ENCODE measurements at places on chromosomes 7 and 10.

- H3K36me3 ChIP-seq: no peaks in the 10 kb centered on the region
- no peaks in the 10 kb centered on the region for H3K27me3 ChIP-seq
- no peak overlapping the region for H3K4me3 ChIP-seq
- no peak overlapping the region for H3K27ac ChIP-seq
Measured at GRCh38 chr7:156386097-156386496, 254.5 kb upstream of the RNF32 start.

GRCh38 chr10:103350517-103351260 lies at the start of gene PCGF6:
Gene PCGF6 (minus strand): TSS chr10:103351140. CDS start chr10:103351066, 74 bp downstream.
- peak within 1 kb of the TSS; percentile 52 for H3K27ac ChIP-seq
- H3K4me1 ChIP-seq: no peaks in the 10 kb centered on the region
- H3K4me3 ChIP-seq: peak within 1 kb of the TSS; percentile 51

DNA sequence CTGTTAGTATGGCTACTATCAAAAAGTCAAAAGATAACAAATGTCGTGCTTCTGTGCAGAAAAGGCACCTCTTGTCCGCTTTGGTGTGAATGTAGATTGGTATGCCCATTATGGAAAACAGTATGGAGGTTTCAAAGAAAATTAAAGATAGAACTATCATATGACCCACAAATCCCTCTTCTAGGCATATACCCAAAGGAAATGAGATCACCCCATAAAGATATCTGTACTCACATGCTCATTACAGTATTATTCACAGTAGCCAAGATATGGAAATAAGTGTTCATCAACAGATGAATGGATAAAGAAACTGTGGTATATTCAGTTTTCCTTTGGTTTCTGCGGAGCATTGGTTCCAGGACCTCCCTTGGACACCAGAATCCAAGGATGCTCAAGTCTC lies 180.5 kb upstream of the PPP1R3A start:
- no peak overlapping the region for H3K4me3 ChIP-seq
- no peaks in the 10 kb centered on the region for H3K4me1 ChIP-seq
- DNase-seq: no peak
- H3K27me3 ChIP-seq: peaks cover 4% of the 10 kb centered on the region

GRCh38 chr10:73650537-73651331 lies 5.1 kb downstream of the SYNPO2L start:
- no peaks in the 10 kb centered on the region for H3K4me1 ChIP-seq
- no peak for DNase-seq
- no peak overlapping the region for H3K27ac ChIP-seq

GRCh38 chr7:2471022-2471329 lies 5.2 kb downstream of the GRIFIN start:
- no peaks in the 10 kb centered on the region for H3K36me3 ChIP-seq
- peak overlapping the region; percentile 63 for H3K27ac ChIP-seq
- peaks cover 11% of the 10 kb centered on the region for H3K4me1 ChIP-seq
- no peaks in the 10 kb centered on the region for H3K27me3 ChIP-seq

GRCh38 chr7:51182636-51183166 lies 133.9 kb downstream of the COBL start:
- DNase-seq: no peak
- no peaks in the 10 kb centered on the region for H3K36me3 ChIP-seq
- no peaks in the 10 kb centered on the region for H3K27me3 ChIP-seq

DNA sequence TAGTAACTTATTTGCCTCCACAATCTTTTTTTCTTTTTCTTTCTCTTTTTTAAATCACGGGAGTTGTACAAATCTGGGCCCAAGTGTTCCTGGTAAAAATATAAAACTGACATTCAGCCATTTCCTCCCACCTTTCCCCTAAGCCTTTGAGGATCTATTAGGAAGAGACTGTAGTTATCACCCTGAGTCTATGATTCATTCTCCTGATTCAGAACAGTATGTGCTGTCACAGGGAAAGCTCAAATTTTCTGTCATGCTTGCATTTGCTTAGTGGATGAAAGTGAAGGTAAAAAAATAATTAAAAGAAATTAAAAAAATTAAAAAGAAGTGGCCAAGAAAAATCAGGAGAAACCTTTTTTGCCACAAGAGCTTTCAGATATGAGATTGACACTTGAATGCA lies 71.7 kb downstream of the KIF20B start:
- H3K27ac ChIP-seq: no peak overlapping the region
- no peaks in the 10 kb centered on the region for H3K27me3 ChIP-seq
- H3K36me3 ChIP-seq: peaks cover 94% of the 10 kb centered on the region
- DNase-seq: no peak

DNA sequence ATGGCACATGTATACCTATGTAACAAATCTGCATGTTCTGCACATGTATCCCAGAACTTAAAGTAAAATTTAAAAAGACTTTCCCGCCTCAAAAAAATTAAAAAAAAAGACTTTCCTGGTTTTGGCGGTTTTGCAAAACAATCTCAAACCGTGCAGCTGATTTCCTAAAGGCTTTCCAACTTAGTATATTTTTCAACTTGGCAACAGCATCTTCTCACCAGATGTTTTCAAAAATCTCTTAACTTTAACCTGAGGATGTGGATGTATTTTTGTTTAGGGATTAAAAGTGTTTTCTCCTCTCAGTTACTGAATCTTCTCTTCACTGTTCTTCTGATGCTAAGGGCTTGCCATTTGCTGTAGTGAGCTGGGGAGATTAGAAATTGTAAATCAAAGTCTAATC lies 96.5 kb upstream of the PLPP4 start:
- no peak overlapping the region for H3K27ac ChIP-seq
- DNase-seq: no peak
- H3K36me3 ChIP-seq: no peaks in the 10 kb centered on the region
- H3K4me3 ChIP-seq: no peak overlapping the region
- peaks cover 3% of the 10 kb centered on the region for H3K4me1 ChIP-seq
- no peaks in the 10 kb centered on the region for H3K27me3 ChIP-seq

GRCh38 chr7:18572154-18572553 lies 76.6 kb downstream of the HDAC9 start:
- no peak overlapping the region for H3K4me3 ChIP-seq
- no peaks in the 10 kb centered on the region for H3K27me3 ChIP-seq
- H3K4me1 ChIP-seq: no peaks in the 10 kb centered on the region
- DNase-seq: no peak
- H3K27ac ChIP-seq: no peak overlapping the region
- no peaks in the 10 kb centered on the region for H3K36me3 ChIP-seq

GRCh38 chr10:102778781-102779180 lies 35.0 kb downstream of the WBP1L start:
- H3K27me3 ChIP-seq: no peaks in the 10 kb centered on the region
- H3K27ac ChIP-seq: peak overlapping the region; percentile 98
- DNase-seq: no peak
- H3K4me1 ChIP-seq: peaks cover 78% of the 10 kb centered on the region
- no peak overlapping the region for H3K4me3 ChIP-seq

DNA sequence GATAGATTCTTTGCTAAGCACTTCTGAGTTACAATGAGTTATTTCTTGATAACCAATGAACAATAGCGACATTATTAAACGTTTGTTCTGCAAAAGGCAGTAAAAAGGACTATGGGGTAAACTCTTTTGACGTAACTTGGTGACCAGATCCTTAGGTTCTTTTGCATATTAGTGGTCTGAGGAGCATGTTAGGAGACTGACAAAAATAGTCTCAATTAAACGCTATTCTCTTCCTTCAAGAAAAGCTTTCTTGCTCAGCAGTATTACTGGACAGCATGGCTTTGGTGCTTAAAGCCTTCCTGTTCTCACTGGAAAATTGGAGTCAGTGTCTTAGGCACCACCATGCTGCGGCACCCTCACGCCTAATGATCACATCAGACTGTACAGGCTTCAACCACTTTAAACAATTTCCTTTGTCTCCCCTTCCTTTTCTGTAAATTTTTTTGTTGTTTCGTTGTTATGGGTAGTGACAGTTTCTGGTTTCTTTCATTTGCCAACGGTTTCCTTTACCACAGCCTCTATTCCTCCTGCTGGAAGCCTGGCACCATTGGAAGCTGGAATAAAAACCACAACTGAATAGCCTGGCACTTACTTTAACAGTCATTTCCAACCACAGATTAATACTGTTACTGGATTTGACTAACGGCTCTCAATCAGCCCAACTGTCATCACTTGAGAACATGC lies 49.2 kb upstream of the FAM133B start:
- H3K27ac ChIP-seq: no peak overlapping the region
- no peaks in the 10 kb centered on the region for H3K27me3 ChIP-seq
- H3K4me3 ChIP-seq: no peak overlapping the region
- peaks cover 41% of the 10 kb centered on the region for H3K4me1 ChIP-seq
- no peak for DNase-seq
- peaks cover 21% of the 10 kb centered on the region for H3K36me3 ChIP-seq

DNA sequence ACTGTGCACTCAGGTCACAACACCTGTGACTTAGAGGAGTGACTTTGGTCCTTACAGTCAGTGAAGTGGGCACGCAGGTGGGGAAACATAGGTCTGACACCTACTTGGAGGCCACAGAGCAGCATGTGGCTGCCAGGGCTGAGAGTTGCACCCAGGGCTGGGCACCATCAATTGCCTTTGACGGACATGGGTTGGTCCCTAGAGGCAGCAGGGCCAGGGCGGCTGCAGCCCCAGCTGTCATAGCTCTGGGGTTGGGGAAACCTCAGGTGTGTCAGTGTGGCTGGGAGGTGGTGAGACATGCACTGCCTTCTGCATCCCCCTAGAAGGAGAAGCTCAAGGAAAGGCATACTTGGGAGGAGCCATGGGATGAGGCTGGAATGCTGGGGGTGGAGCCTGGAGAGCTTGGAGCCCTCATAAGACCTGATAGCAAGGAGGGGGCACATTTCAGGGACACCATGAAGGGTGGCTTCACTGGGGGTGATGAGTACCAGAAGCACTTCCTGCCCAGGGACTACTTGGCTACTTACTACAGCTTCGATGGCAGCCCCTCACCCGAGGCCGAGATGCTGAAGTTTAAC lies at the start of gene INMT:
INMT (plus strand) TSS at position 440 of the 578 bp plus-strand sequence; CDS start at position 456, 16 bp downstream.
- no peak within 1 kb of the TSS for H3K27ac ChIP-seq
- no peaks in the 10 kb centered on the region for H3K4me1 ChIP-seq
- no peaks in the 10 kb centered on the region for H3K27me3 ChIP-seq
- no peaks in the 10 kb centered on the region for H3K36me3 ChIP-seq

GRCh38 chr10:70283445-70284399 lies at the start of gene NPFFR1:
Gene NPFFR1 (minus strand): TSS chr10:70284004. CDS start chr10:70283676, 328 bp downstream.
- no peak for DNase-seq
- no peaks in the 10 kb centered on the region for H3K36me3 ChIP-seq
- no peak within 1 kb of the TSS for H3K4me3 ChIP-seq

DNA sequence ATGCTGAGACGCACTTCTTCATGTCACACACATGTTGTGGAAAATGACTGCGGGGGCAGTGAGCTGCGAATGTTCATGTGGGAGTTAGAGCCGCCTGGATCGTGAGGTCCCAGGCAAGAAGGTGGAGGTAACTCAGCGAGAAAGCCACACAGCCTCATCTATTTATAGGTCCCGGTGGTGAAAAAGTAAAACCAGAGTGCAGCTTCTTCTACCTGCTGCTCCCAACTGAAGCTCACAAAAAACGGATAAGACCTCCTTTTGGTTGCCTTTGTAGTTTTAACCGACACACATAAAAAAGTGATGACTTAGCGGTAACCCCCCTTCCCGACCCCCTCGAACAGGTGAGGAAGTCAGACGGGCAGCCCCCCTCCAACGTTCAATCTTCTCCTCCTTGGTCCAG lies 276.9 kb downstream of the GATA3 start:
- H3K4me1 ChIP-seq: no peaks in the 10 kb centered on the region
- no peaks in the 10 kb centered on the region for H3K27me3 ChIP-seq
- H3K27ac ChIP-seq: no peak overlapping the region
- H3K4me3 ChIP-seq: no peak overlapping the region
- no peak for DNase-seq

DNA sequence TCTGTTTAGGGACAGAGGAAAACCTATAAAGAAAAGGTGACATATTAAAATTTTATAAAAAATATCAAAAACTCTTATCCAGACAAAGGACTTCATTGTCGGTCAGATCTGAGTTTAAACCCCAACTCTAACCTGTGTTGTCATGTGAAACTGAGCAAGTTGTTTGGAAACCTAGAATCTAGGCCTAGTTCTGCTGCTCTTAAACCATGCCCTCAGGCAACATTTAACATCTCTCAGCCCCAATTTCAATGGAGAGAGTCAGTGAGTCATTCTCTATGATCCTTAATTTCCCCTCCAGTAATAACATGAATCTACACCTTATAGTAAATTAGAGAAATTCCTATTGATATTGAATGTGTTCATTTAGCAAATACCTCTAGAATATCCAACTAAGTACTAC lies 192.3 kb downstream of the IMMP2L start:
- no peaks in the 10 kb centered on the region for H3K36me3 ChIP-seq
- H3K27ac ChIP-seq: no peak overlapping the region
- no peak overlapping the region for H3K4me3 ChIP-seq
- H3K4me1 ChIP-seq: peaks cover 3% of the 10 kb centered on the region

GRCh38 chr10:12459340-12459739 lies 110.0 kb downstream of the CAMK1D start:
- no peaks in the 10 kb centered on the region for H3K36me3 ChIP-seq
- no peaks in the 10 kb centered on the region for H3K27me3 ChIP-seq
- H3K4me1 ChIP-seq: peaks cover 13% of the 10 kb centered on the region
- no peak overlapping the region for H3K4me3 ChIP-seq
